Posterior cingulate gyrus (tissue), 11 donors: ENCODE measurements at places on chromosomes 3 and 15.

GRCh38 chr3:119181765-119182164, 8.4 kb downstream of the UPK1B start:
- no peak for DNase-seq

DNA sequence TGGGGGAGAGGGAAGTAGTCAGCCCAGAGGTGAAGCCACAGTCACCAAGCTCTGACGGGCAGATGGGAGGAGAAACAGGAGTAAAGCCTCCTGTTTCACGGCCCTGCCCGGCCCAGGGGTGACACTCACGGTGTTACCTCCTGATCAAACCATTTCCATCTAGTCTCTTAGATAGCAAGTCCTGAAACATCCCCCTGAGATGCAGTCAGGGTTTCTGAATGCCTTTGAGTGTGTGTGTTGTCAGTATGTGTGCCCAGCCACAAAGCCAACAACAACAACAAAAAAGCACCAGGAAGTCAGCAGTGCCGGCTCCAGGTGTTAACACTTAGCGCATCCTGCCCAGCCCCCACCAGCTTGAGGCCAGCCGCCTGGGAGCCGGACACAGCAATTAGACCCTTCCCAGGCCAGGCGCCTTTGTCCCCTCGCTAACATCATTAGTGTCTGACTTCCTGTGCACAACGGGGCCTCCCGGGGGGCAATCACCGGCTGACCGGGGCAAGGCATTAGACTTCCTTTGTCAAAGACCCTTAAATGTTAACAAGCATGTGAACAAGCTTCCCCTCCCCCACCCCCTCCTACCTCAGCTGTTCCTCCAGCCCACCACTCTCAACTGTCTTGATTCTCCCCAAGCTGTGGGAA, 34.5 kb downstream of the IL17RD start:
- DNase-seq: no peak

DNA sequence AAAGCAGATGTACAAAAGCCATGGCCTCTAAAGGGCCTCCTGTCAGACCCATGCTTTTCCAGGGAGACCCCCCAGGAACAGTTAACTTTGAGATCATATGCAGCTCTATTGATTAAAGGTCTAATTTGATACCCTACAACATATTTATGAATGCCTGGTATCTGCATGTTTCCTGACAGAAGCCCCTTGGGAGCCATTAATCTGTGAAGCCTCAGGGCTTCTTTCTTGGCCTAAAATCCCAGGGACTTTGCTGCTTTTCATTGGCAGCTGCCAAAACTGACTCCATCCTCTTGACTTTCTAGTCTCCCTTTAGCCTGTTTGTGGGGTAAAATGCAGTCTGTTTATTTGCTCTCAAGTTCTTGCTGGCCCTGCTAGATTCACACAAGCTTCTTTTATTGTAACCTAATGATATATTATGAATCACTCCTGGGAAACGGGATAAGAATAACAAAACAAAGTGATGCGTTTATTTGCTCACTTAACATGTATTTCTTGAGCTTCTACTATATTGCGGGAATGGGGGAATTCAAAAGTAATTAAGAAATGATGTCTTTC, 257.0 kb downstream of the LSAMP start:
- no peak for DNase-seq

GRCh38 chr3:29686889-29687592, 406.2 kb downstream of the RBMS3 start:
- no peak for DNase-seq

- DNase-seq: no peak
These were observed 1.6 kb upstream of the SUCNR1 start for GRCh38 chr3:151871639-151872468.

- peak; percentile 79 for DNase-seq
These were observed 131.6 kb downstream of the TPRA1 start for GRCh38 chr3:127458696-127459604.

DNA sequence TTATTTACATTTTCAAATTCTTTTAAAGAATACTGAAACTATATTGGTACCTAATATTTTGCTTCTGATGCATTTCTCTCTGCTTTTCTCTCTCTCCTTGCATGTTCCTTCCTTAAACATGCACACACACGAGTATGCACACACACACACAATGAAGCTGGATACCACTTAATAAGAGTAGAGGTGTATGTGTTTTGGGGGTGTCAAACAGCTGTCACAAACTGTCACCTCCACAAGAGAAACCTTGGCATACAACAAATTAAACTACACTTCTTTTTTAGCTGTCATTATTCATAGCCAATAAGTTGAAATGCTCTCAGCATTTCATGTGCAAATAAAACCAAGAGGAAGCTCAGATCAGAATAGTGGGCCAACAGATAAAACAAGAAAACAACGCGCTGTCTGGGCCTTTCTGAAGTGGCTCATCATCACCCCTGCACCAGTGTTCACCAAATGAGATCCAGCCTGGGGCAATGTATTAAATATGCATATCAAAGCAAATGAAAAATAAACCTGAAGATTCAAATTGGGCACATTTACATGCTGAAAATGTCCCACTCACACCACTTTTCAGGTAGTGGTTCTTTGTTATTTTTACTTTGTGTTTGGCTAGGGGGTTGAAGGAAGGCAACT, 9.7 kb downstream of the MEIS2 start:
- DNase-seq: no peak

DNA sequence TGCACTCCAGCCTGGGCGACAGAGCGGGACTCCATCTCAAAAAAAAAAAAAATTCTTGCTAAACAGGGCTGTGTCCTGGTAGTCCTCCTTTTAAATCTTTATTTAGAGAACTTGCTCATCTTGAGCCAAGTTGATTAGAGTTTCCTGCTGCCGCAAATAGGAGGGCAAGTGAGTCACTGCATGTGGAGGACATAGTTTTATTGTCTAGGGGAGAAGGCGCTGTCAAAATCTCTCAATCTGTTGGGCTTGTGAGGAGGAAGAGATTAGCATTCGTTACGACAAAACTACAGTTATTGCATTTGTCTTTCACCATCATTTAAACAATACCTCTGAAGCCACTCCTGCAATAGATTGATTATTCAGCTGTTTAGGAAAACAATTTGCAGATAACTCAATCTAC, 11.5 kb downstream of the MUC4 start:
- DNase-seq: no peak

DNA sequence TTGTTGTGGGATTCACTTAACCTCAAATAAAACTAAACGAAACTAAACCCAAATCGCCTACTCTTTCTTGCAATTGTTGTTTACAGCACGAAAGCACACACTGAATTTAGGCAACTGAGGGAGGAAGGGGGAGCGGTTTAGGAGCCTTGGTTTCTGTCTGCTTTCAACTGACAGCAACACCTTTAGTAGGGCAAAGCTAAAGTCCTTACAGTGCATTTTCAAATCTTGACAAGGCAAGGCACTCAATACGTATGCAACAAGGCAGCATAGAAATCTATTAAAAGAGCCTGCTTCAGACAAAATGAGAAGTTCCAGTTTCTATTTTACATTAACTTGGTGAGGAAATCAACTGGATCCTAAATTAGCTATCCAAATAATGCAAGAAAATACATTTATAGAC, 174.6 kb downstream of the CHST2 start:
- no peak for DNase-seq

GRCh38 chr15:36775209-36775608, 195.8 kb downstream of the CDIN1 start:
- DNase-seq: no peak

DNA sequence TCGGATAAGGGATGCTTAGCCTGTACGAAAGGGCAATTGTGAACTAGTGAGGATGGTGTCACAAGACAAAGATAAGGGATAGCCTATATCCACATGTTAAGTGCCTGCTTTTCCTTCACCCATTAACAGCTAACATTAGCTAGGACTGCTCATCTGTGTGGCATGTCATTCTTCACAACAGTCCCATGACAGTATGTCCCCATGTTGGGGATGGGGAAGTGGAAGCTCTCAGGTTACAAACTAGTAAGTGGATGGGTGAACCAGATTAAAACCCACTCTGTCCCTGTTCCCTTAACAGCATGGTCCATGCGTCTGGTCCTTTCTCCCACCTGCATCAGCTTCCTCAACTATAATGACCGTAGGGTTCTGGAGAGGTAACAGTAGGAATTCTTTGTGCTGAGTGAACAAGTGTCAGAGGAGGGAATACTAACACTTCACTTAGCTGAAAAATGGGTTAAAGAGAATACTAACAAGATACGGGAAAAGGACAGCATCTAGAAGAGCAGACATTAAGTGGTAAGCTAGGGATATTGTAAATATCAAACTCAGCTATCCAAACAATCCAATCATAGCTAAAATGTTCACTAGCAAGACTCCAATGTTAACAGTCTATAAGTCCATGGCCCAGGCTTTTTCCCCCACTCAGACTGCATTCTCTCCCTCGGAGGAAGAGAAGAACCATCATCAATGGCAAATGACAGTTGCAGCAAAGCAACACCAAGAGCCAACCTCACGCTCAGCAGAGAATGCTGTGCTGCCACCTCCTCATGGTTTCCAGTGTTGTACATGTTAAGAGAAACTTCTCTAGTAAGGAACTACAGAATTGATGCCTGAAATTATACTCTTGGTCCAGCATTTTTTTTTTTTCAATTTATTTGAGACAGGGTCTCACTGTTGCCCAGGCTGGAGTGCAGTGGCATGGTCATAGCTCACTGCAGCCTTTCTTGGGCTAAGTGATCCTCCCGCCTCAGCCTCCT, 5.0 kb downstream of the RPLP1 start:
- no peak for DNase-seq

- no peak for DNase-seq
These were observed 55.6 kb downstream of the UACA start for GRCh38 chr15:70707686-70708300.

DNA sequence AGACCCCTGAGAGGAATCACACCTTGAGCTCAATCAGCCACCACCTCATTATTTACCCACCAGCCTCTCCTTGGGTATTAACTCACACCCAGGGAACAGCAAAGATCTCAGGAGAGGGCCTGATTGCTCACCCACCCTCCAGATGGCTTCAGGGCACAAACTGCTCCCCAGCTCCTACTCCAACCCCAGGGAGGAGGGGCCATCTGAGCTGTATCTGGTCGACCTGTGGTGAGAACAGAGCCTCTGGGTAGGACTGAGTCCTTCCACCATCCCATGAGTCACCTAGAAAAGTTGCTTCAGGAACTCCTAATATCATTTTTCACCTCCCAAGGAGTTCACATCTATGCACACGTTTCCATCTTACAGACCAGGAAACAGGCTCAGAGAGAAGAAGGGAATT, 44.8 kb upstream of the HES1 start:
- DNase-seq: no peak

- DNase-seq: no peak
These were observed 1.4 kb upstream of the CAMK2N2 start for GRCh38 chr3:184262764-184263179.

DNA sequence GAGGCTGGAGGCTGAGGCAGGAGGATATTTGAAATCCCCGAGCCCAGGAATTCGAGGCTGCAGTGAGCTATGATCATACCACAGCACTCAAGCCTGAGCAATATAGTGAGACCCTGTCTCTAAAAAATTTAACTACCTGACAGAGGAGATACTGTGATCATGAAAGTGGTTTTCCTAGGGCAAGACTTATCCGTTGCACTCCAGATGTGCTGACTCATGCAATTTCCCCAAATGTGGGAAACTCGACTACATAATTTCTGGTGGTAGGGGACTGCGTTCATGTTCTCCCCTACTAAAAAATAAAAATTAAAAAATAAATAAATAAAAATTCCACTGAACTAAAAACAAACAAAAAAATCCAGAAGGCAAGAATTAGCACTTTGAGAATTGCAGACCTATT, 271.7 kb downstream of the SHQ1 start:
- no peak for DNase-seq

DNA sequence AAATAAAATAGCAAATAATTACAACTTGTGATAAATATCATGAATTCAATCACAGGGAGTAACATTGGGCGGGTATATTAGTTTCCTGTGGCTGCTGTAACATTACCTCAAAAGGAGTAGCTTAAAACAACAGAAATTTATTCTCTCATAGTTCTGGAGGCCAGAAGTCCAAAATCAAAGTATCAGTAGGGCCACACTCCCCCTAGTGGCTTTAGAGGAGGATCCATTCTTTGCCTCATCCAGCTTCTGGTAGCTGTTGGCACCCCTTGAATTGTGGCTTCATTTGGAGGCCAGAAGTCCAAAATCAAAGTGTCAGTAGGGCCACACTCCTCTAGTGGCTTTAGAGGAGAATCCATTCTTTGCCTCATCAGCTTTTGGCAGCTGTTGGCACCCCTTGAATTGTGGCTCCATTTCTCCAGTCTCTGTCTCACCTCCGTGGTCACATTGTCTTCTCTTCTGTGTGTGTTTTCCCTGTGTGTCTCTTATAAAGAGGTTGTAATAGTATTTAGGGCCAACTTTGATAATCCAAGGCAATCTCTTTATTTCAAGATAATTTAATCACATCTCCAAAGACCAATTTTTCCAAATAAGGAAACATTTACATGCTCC, 3.1 kb upstream of the CFAP20DC start:
- no peak for DNase-seq

GRCh38 chr3:95037927-95038326, 975.1 kb downstream of the NSUN3 start:
- no peak for DNase-seq

GRCh38 chr15:41530363-41530956, 13.6 kb downstream of the RPAP1 start:
- DNase-seq: no peak

GRCh38 chr3:120438216-120438615, 12.6 kb downstream of the FSTL1 start:
- DNase-seq: no peak

DNA sequence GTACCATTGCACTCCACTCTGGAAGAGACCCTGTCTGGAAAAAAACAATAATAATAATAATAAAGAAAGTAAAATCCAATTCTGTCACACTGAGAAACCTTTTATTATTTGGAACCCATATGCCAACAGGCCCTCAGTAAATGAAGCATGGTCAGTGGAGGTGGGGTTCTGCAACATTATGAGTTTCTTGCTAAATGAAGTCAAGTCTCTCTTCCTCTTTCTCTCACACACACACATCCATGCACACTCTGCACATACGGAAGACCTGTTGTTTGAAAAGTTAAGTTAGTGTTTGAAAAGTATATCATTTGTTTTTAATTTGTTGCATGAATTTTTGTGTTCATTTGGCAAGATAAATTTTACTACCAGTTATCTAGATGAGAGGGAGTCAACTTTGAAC, 27.8 kb downstream of the GAP43 start:
- no peak for DNase-seq

- no peak for DNase-seq
These were observed 30.0 kb downstream of the RUBCN start for GRCh38 chr3:197706658-197707057.

- no peak for DNase-seq
These were observed 44.4 kb downstream of the BTD start for GRCh38 chr3:15645740-15646501.
